T-helper 17 cell (primary cell): ENCODE measurements at places on chromosomes 1 and 21.

- no peak for DNase-seq
These were observed 706.7 kb upstream of the ADAMTS5 start for GRCh38 chr21:27673581-27673980.

- no peak for DNase-seq
These were observed 100.4 kb downstream of the MRPL39 start for GRCh38 chr21:25506887-25507286.

- no peak for DNase-seq
These were observed 302.9 kb downstream of the BARHL2 start for GRCh38 chr1:90414201-90414600.

GRCh38 chr1:239250353-239251035 lies 135.9 kb upstream of the CHRM3 start:
- no peak for DNase-seq

GRCh38 chr1:170881268-170882265 lies 53.8 kb upstream of the MROH9 start:
- DNase-seq = no peak

- no peak for DNase-seq
These were observed 90.8 kb downstream of the GTF2B start for GRCh38 chr1:88800382-88801051.

DNA sequence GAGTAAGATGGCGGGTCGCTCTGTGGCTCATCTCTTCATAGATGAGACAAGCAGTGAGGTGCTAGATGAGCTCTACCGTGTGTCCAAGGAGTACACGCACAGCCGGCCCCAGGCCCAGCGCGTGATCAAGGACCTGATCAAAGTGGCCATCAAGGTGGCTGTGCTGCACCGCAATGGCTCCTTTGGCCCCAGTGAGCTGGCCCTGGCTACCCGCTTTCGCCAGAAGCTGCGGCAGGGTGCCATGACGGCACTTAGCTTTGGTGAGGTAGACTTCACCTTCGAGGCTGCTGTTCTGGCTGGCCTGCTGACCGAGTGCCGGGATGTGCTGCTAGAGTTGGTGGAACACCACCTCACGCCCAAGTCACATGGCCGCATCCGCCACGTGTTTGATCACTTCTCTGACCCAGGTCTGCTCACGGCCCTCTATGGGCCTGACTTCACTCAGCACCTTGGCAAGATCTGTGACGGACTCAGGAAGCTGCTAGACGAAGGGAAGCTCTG lies 2.4 kb downstream of the TNFAIP8L2 start:
- no peak for DNase-seq

GRCh38 chr1:5885471-5886139 lies 106.6 kb downstream of the NPHP4 start:
- DNase-seq = no peak

GRCh38 chr1:227388214-227389168 lies 70.2 kb upstream of the CDC42BPA start:
- no peak for DNase-seq

GRCh38 chr1:225652729-225653462 lies at the start of gene ENAH:
Gene ENAH, minus strand, starts transcription at chr1:225653123. Its CDS starts 433 bp downstream, at chr1:225652690.
- peak; percentile 32 for DNase-seq

GRCh38 chr1:18058981-18059605 lies 48.5 kb upstream of the IGSF21 start:
- DNase-seq = no peak

GRCh38 chr1:9657521-9658032 lies 6.0 kb downstream of the PIK3CD start:
- no peak for DNase-seq

GRCh38 chr1:111139324-111139955 lies 453 bp downstream of the DRAM2 start:
- DNase-seq = peak; percentile 53
